CD4-positive, alpha-beta T cell treated with Interleukin-6 at 100 ng/mL for 8 hours (primary cell): ENCODE measurements at places on chromosomes 16 and 17.
A peak's percentile ranks its signal among the peaks of the same experiment; 100 is the strongest.

GRCh38 chr17:83199500-83200201, 120.2 kb downstream of the METRNL start:
- peak; percentile 20 for DNase-seq

DNA sequence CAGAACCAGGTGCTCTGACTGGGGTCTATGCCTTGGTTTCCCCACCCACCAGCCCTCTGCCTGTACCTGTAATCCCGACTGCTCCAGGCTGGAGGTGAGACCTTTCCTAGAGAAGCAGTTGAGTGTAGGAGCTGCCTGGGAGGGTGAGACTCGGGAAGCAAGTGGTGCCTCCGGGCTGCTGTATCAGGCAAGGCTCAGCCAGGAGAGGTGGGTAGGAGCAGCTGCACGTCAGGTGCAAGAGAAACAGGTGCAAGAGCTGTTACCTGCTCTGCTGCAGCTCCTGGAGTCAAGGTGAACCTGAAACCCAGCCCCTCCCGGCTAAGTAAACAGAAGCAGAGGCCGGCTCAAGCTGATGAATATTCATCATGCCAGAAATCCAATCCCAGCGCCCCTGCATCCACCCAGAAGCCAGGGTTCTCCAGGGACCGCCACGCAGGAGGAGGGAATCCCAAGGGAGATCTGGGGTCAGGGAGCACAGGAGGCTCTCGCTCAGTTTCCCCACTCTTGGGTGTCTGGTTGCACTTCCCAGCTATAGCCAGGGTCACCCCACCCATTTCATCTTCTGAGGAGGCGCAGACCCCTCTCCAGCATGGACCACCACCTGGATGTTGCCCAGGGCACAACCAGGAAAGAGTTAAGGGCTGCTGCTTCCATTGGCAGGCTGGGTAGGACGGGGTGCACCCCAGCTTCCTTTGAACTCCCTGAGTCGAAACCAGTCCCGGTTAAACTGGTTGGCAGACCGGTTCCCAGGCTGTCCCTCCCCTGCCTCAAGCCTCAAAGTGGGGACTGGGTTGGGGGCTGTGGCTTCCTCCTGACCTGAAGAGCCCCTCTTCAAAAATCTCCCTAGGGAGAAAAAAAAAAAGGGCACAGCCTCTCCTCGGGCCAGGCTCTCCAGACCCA, at the start of gene PRR15L:
TSS of gene PRR15L (minus strand) at position 293 of the 900 bp plus-strand sequence. CDS start 4,649 bp downstream, outside the sequence.
- no peak for DNase-seq

DNA sequence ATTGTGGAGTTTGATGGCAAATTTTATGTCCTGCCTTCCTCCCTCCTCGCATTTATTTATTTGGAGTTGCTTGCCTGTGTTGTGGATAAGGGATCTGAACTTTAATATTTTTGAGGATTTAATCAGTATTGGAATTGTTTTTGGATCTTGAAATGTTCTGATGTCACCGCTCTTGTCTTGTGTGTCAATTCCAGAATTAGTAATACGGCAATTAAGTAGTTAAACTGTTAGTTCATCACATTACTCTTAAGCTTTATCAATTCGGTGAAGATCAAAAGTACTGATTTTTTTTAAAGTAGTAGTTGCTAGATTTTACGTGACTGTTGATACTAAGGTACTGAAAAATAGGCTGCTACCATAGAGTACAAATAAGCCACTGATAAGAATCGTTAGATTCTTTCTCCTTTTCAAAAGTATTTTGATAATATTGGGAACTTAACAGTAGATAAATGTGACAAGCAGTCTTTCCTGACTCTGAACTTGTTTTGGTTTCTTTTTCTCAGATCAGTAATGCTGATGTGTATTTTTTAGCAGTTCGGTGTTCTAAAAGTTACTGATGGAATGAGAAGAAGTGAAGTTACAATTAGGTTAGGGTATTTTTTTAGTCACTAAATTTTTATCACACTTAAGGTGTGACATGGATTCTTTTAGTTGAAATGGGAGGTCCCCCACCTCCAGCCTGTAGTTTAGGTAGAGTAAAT, 2.0 kb downstream of the RBBP6 start:
- DNase-seq: no peak

GRCh38 chr17:42365136-42365535, 23.1 kb downstream of the STAT3 start:
- no peak for DNase-seq

DNA sequence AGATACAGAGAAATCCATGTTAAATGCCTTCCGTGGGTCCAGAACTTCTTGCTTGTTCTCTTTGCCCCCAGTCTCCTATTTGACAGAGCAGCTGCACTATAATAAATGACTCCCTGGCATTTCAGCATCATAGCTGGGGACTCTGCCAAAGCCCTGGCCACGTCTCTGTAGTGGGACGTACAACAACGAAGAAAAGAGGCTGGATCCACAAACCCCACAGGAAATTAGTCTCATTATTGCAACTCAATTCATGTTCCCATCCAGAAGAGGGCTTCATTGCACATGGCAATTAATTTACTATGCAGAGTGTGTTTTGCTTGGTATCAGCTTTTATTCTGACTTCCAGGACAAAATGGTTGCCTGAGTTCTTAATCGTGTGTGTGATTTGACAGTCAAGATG, 121.3 kb downstream of the CDH13 start:
- DNase-seq: no peak

- no peak for DNase-seq
Measured at GRCh38 chr16:8872967-8873865, 4.4 kb upstream of the CARHSP1 start.

DNA sequence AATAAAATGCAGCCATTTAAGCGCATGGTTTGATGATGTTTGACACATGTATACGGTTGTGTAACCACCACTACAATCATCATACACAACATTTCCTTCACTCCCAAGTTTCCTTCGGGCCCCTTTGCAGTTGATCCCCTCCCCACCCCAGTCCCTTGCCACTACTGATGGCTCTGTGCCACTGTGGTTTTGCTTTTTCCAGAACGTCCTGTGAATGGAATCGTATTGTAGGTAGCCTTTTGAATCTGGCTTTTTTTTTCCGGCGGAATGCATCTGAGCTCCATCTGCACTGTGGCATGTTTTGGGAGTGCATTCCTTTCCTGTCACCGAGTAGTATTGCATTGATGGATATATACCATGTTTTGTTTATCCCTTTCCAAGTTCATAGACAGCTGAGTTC, 15.1 kb upstream of the MAP2K3 start:
- no peak for DNase-seq

GRCh38 chr16:1082266-1082951, 9.9 kb downstream of the SSTR5 start:
- no peak for DNase-seq

DNA sequence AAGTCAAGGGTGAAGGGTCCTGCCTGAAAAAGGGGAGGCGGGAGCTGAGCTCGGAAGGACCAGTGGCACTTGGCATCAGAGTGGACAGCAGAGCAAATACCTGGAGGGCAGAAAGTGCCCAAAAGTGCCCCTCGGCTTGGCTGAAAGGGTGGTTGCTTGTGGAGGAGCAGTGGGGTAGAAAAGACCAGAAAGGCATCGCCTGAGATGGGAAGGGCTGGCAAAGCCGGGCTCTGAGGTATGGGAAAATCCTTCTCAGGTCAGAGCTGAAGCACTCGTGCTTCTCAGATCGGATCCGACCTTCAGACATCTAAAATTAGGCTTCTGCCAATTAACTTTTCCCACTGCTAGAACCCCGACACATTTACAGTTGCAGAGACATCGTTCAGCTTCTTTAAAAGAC, 1.5 kb upstream of the RPL38 start:
- DNase-seq: no peak

GRCh38 chr17:72952220-72952619, 140.3 kb downstream of the SLC39A11 start:
- no peak for DNase-seq

DNA sequence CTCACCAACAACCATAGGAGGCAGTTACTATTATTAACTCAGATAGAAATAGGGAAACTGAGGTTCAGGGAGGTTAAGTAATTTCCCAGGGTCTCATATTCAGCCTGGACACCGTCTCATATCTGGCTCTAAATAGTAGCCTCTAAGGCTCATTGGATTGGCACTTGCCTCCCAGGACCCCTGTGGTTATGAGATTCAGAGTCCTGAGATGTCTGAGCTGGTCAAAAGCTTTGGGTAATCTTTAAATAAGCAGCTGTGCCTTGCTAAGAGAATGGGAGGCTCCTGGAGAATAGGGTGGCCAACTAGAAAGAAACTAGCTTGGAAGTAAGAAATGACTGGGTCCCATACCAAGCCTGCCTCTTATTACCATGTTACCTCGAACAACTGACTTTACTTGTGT, 50.3 kb upstream of the CRHR1 start:
- no peak for DNase-seq

GRCh38 chr16:86818671-86819532, 240.6 kb downstream of the FOXL1 start:
- no peak for DNase-seq
